ENCODE measurements at places on chromosomes 7 and 10.

DNA sequence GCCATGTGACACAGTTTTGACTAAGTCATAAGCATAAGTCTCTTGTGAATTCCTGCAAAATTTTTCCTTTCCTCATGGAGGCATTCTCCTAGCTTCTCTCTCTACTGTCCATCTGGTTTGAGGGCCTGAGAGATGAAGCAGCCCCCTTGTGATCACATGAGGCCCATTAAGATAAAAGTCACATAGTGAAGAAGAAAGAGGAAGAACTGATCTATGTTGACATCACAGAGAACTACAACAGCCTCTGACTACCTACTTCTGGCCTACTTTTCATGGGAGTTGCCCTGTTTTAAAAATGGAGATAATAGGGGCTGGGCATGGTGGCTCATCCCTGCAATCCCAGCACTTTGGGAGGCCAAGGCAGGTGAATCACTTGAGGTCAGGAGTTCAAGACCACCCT is 50.4 kb downstream of the TFEC start:
- no peak for DNase-seq

GRCh38 chr10:21021843-21022594 is 124.9 kb upstream of the NEBL start:
- no peak for DNase-seq

GRCh38 chr10:102403115-102403514 is 7.6 kb downstream of the NFKB2 start:
- DNase-seq: no peak

- no peak for DNase-seq
Observed at GRCh38 chr10:112282086-112282485, 1.1 kb upstream of the TECTB start.

DNA sequence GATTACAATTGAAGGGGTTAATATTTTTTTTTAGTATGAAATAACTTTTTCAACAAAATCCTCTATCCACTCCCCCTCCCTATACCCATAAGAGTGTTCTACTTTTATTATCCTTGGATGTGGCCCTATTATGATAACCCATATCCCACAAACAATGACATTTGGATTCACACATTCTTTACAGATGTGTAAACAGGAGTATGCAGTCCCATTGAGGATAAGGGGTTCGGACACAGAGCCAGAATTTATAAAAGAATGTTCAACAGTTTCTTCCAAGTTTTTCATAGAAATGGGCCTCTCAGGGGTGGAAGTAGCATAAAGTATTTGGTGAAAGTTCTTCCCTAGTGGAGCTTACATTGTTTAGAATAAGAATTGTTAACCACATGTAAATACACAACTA is 16.1 kb upstream of the PCLO start:
- no peak for DNase-seq

DNA sequence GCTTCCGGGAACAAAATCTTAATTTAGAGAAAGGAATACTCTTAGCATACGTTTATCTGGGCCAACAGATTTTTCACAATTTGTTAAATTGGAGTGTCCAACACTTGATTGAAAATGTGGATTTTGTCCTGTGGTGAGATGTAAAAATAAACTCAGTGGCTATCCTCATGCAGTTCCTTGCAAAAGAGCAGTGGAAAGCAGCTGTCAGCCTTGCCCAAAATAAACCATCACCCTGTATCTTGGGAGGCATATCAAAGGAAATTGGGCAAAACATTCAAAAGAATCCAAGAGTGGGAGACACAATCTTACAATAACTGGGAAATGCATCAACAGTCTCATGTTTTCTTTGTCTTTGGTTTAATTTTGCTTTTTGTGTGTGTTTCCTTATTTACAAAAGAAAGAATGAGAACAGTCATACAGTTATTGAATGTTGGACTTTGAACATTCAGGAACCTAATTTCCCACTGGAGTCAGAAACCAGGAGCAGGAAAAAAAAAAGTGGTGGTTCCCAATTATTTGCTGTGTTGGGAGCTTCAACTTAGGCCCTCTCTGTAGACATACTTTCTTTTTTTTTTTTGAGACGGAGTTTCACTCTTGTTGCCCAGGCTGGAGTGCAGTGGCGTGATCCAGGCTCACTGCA is 44.4 kb upstream of the DGKI start:
- no peak for DNase-seq

DNA sequence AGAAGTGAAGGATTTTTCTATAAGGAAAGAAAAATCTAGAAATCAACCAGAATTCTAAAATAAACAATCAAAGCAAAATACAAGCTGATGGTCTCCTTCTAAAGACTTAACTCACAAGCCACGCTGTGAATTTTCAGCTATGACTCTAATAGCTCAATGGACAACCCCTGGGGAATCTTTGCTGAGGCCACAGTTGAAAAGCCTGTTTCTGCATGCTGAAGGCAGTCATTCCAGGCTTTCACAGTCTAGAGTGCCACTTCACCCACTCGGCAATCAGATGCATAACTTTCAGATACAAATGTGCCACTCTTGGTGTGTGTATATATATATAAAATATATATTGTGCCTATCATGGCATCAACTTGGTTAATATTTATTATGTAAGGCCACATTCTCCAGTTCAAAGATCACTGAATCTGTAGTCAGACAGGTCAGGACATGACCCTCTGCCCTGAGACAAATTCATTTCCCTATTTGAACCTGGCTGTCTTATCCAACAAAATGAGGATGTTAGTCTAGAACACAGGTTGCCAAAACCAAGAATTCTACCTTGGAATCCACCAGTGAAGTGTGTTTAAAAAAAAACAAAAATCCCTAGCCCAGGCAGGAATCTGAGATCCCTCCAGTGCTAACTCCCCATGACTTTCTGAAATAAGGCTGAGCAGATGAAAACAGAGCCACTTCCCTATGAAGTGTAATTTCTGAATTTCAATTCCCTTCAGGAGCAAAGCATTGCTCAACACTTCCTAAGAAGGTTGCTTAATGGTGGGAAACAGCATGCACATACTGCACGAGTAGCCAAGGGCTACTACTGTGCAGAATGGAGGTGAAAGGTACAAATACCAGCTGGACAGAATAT is 9.9 kb downstream of the LIPA start:
- no peak for DNase-seq

DNA sequence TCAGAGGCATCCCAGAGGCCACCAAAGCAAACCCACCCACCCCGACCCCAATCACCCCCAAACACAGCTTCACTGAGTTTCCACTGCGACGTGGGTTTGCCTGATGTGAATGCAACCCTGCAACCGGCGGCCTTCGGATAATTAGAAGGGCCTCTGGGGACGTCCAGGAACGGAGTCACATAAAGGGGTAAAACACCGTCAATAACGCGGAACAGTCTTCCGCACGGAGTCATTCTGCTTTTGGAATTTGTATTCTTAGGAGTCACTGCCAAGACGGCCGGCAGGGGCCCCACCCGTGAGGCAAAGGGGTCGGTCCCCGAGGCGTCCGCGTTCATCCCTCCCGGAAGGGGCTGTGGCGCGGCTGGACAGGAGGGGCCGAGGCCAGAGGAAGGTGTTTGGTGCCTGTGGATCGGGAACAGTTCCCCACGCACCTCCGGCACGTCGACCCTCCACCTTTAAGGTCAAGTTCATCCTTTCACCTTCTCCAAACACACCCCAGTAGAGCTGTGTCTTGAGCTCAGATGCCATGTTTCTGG is 36.7 kb upstream of the PDGFA start:
- no peak for DNase-seq

DNA sequence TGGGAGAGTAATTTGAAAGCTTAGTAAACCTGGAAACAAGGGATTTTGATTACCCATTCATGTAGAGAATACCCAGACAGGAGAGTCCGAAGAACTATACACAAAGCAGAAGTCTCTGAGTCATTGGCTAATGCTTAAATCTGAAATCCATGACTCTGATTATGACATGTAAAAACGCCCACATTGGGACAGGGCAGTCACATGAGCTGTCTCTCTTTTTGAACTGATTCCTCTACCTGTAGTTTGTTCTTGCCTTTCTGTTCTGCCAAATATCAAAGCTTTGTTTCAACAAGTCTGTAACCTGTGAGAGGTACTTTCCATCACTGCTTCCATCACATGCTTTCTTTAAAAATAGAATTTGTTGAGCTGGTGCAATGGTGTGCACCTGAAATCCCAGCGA is 4.3 kb upstream of the GPNMB start:
- DNase-seq: no peak

All from activated CD4-positive, alpha-beta T cell treated with anti-CD3 and anti-CD28 coated beads, Interleukin-2, amount 50 U/mL, for 4 hours (primary cell).